Right lobe of liver (tissue), 6 donors: ENCODE measurements at places on chromosomes 3 and 15. TPM values are rescaled to one million over a fixed set of nuclear protein-coding genes. Genes with fewer than 3 reads are reported as not detected.

GRCh38 chr3:45365060-45365459, 23.3 kb upstream of the LARS2 start:
- DNase-seq, result no peak

The PP2D1 gene
- not detected for total RNA-seq

DNA sequence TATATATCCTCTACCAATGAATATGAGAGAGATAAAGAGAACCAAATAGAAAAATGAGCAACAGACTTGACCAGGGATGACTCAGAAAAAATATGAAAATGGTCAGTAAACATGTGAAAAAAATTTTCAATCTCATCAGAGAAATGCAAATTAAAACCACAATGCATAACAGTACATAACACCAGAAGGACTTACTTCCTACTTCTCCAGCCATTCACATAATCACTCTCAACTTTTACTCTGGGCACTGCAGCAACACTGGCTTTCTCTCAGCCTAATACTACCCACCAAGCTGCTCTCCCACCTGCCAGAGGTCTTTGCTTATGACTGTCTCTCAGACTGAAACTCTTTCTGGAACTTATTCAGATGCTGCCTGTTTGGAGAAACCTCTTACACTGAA, 49.4 kb downstream of the DPH6 start:
- DNase-seq, result no peak

DNA sequence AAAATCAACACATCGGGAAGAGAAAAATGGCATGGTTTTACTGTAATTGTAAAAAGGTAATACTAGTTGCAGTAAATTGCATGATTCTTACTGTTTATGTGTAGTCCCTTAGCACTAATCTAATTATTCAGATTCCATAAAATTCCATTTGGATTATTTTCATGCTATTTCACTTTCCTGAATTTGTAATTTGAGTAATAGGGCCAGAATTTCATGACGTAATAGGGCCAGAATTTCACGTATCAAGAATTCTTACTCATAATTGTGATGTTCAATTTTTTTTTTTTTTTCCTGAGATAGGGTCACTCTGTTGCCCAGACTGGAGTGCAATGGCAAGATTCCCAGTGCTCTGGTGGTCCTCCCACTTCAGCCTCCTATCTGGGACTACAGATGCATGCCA, 2.9 kb upstream of the U2SURP start:
- DNase-seq, result no peak

- peak; percentile 60 for DNase-seq
Measured at GRCh38 chr15:89912674-89913396, at the start of gene ARPIN. Gene ARPIN, minus strand, starts transcription at chr15:89912952. Its CDS starts 117 bp downstream, at chr15:89912835.

DNA sequence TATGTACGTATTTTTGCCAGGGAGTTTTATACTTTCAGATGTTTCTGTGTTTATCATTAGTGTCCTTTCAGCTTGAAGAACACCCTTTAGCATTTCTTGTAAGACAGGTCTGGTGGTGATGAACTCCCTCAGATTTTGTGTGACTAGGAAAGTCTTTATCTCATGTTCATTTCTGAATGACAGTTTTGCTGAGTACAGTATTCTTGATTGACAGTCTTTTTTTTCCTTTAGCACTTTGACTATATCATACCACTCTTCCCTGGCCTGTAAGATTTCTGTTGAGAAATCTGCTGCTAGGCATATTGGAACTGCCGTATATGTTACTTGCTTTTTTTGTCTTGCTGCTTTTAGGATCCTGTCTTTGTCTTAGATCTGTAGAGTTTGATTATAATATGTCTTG, 5.8 kb downstream of the LNP1 start:
- DNase-seq, result no peak

The ITGA11 gene
- total RNA-seq, result 0.74 TPM

DNA sequence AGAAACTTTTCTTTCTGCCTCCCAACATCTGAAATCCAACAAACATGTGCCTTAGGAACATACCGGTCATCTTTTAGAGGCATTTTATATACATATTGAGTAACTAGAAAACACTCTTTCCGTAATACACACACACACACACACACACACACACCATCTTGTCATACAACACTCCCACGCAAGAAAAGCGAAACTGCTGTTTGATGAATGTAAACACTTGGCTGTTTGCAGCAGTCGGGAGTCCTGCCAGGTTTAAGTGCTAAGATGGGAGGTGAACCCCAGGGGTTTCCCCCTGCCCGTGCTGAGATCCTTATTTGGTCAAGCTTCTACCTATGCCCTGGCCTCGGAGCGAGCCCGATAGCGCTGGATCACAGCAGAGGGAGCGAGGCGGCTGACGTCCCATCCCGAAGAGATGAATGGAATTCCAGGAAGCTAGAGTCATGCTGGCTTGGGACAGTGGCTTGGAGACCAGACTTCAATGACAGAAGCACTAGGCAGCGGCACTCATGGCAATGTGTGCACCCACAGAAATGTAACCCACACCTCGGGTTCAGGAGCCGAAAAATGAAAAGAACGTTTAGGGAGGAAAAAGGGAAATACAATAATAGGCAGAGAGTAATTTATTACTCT, 1.3 kb upstream of the THBS1 start:
- DNase-seq, result peak; percentile 73

The EMC7 gene
- 30.4 TPM for total RNA-seq

The TMEM207 gene
- not detected for total RNA-seq

- no peak for DNase-seq
Measured at GRCh38 chr3:70149714-70150400, 150.3 kb downstream of the SAMMSON start.

GRCh38 chr3:42537350-42537749, 34.9 kb downstream of the VIPR1 start:
- DNase-seq, result no peak

DNA sequence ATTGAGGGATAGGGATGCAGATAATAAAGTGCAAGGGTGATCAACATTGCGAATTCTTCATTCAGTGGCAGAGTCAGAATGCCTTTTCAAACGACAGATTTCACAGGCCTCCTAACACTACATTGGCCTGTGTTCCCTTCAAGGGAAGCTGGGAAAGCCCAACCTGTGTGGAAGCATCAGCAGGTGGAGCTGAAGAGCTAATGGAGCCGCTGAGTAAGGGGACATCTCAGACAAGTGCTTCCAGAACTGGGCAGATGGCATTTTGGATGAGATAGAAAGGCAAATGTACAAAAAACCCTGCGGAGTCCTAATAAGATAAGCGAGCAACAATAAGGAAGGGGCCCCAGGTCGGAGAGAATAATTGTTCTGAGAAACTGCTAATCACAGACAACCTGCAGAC, 8.5 kb upstream of the SLC24A5 start:
- DNase-seq, result no peak

- DNase-seq, result peak; percentile 9
Measured at GRCh38 chr3:195097331-195098255, 173.4 kb downstream of the XXYLT1 start.

DNA sequence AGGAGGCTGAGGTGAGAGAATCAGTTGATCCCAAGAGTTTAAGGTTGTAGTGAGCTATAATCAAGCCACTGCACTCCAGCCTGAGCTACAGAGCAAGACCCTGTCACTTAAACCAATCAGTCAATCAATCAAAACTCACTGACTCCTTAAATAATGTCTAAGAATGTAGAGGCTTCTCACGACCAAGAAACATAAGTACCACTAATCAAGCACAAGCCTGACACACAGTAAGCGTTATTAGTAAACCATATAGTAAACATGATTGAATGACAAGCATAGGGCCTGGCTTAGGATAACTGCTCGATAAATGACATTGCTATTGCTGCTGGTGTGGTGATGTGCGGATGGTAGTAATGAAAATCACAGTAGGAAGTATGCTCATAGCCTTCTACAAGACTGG, 29.4 kb downstream of the C3orf85 start:
- DNase-seq, result no peak

The LARP6 gene
- total RNA-seq, result 2.1 TPM

DNA sequence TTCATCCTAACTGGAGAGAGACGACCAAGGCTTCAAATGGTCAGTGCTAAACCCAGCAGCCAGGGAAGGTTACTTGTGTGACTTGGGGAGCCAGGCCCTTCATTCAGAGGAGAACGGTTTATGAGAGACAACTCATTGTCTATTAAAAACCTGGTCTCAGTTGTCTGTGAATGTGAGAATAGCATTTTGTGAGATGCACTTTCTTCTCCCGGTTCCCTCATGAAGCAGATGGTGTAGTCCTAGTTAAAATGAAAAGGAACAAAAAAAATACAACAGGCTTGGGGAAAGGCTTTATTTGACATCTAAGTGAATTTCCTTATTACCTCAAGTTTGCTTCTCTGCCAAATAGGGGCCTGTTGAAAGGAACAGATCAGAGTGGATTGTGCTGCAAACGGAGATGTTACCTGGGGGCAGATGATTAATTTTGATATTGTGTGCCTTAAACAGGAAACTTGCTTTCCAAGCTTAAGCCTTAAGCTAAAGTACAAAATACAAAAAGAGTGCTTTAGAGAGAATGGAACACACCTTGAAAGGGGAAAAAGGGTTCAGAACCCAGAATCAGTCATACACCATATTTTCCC, 202.7 kb upstream of the BHLHE40 start:
- no peak for DNase-seq

The ZBTB20 gene
- total RNA-seq, result 36.7 TPM

The IP6K2 gene
- 25.6 TPM for total RNA-seq

The RBPMS2 gene
- 6.9 TPM for total RNA-seq

DNA sequence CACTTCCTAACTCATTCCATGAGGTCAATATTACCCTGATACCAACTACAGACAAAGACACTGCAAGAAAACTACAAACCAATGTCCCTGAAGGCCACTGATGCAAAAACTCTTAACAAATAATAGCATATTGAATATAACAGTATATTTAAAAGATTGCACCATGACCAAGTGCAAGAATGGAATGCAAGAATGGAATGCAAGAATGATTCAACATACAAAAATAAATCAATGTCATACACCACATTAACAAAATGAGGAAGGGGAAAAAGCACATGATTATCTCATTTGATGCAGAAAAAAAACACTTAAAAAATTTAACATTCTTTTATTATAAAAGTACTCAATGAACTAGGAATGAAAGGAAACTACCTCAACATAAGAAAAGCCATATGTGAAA, 463.1 kb upstream of the NECTIN3 start:
- DNase-seq, result no peak

GRCh38 chr15:44328135-44328534, 39.6 kb downstream of the GOLM2 start:
- DNase-seq, result no peak

DNA sequence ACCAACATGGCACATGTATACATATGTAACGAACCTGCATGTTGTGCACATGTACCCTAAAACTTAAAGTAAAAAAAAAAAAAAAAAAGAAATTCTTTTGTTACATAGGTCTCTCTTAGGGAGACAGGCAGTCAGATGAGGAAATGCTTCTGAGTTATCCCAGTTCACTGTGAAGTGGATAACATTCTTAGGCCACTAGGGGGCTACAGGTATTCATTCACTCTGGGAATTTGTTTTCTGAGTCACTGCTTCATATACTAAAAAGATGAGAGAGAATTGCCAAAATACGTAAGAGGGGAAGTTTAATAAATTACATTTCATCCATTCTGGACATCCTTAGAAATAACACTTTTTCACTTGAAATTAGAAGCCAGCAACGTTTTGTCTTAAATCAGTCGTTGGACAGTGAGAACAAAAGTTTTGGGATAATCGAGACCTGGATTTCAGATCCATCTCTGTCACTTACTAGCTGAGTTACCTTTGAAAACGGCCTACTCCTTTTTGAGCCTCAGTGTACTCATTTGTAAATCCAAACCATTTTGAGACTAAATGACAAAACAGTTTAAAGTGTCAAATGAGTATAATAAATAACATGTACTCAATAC, 738.4 kb upstream of the ALCAM start:
- no peak for DNase-seq

- no peak for DNase-seq
Measured at GRCh38 chr3:112931736-112932521, 43.0 kb downstream of the CD200R1 start.

DNA sequence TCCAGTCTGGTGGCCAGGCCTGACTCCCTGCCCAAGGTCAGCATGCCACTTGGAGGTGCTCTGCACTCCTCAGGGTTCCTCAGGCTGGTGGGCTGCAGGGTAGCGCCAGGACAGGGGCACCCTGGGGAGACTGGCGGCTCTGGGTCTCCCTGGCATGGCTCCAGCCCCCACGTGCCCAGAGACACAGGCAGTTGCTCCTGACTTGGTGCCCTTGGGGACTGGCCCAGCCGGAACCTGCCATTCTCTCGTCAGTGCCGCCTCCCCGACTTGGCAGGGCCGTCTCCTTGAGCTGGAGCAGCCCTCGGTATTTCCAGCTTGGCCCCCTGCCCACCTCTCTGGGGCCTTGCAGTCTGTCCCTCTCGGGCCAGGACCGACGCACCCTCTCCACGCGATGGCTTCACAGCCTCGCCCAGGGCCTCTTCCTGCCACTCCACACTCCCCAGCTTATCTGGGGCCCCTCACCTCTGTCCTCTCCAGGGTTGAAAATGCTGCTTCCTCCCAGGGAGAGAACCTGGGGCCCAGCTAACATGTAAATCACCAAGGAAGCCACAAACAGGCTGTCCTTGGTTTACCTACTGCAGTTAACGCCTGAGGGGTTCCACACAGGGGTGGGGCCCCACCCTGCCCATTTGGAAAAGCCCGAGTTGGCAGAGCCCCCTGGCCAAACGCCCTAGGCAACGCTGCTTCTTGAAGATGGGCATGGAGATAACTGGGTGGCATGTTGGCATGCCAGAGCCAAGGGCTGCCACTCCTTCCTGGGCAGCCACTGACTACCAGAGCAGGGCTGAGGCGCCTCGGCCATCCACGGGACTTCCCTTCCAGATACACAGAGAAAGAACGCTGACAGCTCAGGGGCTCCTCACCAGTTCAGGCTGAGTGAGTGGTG, 61.4 kb downstream of the SMAD6 start:
- peak; percentile 62 for DNase-seq

GRCh38 chr3:116038968-116039650, 406.2 kb downstream of the LSAMP start:
- no peak for DNase-seq

- no peak for DNase-seq
Measured at GRCh38 chr15:61250613-61251012, 21.5 kb upstream of the RORA start.

GRCh38 chr3:57274845-57275244, 17.6 kb downstream of the ASB14 start:
- DNase-seq, result no peak

The SEMA3F gene
- 4.7 TPM for total RNA-seq

GRCh38 chr3:79767905-79768267, at the start of gene ROBO1:
Gene ROBO1, minus strand, starts transcription at chr3:79767998.
- DNase-seq, result no peak

- DNase-seq, result peak; percentile 38
Measured at GRCh38 chr15:63930034-63930433, 96.3 kb upstream of the HERC1 start.

The USP50 gene
- not detected for total RNA-seq

- no peak for DNase-seq
Measured at GRCh38 chr3:53346922-53347260, 452 bp downstream of the DCP1A start.

GRCh38 chr15:92161039-92161670, 232.5 kb upstream of the ST8SIA2 start:
- no peak for DNase-seq

GRCh38 chr3:27796365-27796875, 74.3 kb upstream of the EOMES start:
- DNase-seq, result no peak

The MOBP gene
- total RNA-seq, result not detected
